ENCODE measurements at places on chromosomes 5 and 9.

- no peak for DNase-seq
Observed at GRCh38 chr9:127118597-127119319, 3.7 kb downstream of the ANGPTL2 start.

- DNase-seq, result no peak
Observed at GRCh38 chr5:116144103-116144502, 59.3 kb downstream of the COMMD10 start.

GRCh38 chr9:131178382-131178781 lies 53.0 kb downstream of the NUP214 start:
- peak; percentile 26 for DNase-seq

DNA sequence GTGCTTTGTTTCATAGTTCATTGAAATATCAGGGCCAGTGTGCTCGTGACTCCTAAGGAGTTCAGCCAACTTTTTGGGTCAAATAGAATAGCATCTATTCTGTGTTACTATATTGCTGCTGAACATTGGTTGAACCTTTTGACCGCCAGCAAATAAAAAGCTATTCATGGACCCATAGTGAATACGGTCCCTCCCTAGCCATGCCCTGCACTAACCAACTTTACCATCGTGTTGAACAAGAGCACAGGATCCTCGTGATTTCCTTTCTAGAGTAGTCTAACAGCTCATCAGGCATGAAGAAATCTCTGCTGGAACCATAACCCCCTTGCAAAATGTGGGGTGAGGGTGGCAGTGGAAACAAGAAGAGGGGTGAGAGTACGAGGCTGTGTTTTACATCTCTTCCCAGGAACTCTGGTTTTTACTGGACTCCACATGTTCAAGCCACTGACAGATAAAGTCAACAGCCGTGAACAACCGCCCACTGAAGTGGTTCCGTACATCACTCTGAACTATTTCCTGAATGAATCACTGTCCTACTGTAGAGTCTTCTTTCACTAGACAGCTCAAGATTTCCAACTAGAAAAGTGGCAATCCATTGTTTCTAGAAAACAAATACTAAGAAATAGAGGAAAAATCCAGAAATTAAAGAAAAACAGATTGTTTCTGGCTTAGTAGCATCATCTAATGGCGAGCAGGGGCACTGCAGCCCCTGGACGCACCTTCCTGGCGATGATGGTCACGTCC lies 70.1 kb upstream of the SPATA31E1 start:
- DNase-seq, result peak; percentile 7

DNA sequence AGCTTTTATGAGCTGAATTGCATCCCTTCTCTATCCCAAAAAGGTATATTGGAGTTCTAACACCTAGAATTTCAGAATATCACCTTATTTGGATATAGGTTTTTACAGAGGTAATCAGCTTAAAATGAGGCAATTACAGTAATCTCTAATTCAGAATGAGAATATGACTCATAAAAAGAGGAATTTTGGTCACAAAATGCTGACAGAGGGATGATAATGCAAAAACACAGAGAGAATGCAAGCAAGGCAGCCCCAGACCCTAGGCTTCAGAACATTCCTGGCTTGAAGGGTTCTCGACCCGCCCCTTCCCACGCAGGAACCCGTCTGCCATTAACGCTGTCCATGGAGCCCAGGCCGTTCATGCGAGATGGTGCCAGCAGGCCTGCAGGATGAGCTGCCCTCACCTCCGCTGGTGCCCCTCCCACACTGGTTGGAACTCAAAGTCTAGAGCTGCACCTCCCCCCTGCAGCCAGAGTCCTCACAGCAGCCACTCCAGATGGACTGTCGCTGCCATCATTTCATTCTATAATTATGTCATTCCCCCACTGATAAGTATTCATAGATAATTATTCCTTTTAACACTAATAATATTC lies 1173.4 kb upstream of the ACO1 start:
- DNase-seq, result no peak

- DNase-seq, result peak; percentile 91
Observed at GRCh38 chr9:93098236-93098946, 2.4 kb downstream of the CARD19 start.

- no peak for DNase-seq
Observed at GRCh38 chr5:5378531-5378930, 43.9 kb upstream of the ICE1 start.

GRCh38 chr5:172005708-172006320 lies 624 bp downstream of the FBXW11 start:
- no peak for DNase-seq

DNA sequence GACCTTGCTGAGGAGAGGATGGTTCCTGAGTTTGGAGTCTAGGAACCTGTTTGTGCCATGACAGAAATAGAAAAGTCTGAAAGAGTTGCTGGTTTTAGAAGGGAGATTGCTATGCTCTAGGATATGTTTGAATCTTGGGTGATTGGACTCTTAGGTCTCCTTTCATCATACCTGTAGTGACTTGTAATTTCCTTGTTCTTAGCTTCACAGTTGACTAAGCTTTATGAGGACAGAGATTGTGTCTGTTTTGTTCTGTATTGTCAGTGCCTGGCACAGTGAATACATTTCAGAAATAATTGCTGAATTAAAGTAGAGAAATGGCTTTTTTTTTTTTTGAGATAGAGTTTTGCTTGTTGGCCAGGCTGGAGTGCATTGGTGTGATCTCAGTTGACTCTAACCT lies 31.5 kb downstream of the GAPVD1 start:
- no peak for DNase-seq

GRCh38 chr9:108331596-108331995 lies 524.2 kb downstream of the ACTL7B start:
- no peak for DNase-seq

- no peak for DNase-seq
Observed at GRCh38 chr9:128891321-128892220, 9.6 kb downstream of the LRRC8A start.

DNA sequence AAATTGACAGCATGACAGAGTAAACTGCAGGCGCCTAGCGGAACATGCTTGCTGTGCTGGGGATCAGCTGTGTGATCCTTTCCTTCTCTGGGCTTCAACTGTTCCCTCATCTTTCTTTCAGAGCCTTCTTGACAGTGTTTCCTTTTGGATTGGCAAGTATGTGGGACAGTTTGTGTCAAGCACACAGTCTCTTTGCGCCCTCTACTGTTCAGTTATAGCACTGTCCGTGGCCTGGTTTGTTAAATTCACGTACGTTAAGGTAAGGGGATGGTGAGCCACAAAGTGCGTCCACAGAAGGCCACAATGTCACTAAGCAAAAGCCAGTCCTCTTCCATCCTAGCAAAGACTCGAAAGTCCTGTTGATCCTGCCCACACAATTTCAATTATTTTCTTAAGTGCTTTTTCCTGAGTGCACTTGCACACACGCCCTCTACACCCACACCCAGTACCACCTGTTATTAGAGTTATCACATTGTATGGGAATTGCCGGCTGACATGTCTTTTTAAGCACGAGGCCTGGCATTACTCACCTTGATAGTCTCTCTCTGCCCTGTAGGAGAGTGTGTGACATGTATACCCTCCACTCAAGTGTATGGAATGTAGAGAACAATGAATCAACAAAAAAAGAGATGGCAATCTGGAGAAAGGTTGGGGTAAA lies 22.5 kb upstream of the PTPN3 start:
- DNase-seq, result peak; percentile 63

GRCh38 chr5:160850421-160850820 lies 1.6 kb downstream of the ATP10B start:
- no peak for DNase-seq

- no peak for DNase-seq
Observed at GRCh38 chr5:58224661-58225060, 235.2 kb downstream of the PLK2 start.

- DNase-seq, result no peak
Observed at GRCh38 chr5:150293091-150293941, 3.7 kb upstream of the CAMK2A start.

- no peak for DNase-seq
Observed at GRCh38 chr9:124277420-124277819, 19.7 kb downstream of the NEK6 start.

- peak; percentile 98 for DNase-seq
Observed at GRCh38 chr5:91311697-91312501, 71.2 kb downstream of the ARRDC3 start.
